CD4-positive, alpha-beta T cell treated with Interferon gamma for 1 hour (primary cell): ENCODE measurements at places on chromosomes 2 and 18.

DNA sequence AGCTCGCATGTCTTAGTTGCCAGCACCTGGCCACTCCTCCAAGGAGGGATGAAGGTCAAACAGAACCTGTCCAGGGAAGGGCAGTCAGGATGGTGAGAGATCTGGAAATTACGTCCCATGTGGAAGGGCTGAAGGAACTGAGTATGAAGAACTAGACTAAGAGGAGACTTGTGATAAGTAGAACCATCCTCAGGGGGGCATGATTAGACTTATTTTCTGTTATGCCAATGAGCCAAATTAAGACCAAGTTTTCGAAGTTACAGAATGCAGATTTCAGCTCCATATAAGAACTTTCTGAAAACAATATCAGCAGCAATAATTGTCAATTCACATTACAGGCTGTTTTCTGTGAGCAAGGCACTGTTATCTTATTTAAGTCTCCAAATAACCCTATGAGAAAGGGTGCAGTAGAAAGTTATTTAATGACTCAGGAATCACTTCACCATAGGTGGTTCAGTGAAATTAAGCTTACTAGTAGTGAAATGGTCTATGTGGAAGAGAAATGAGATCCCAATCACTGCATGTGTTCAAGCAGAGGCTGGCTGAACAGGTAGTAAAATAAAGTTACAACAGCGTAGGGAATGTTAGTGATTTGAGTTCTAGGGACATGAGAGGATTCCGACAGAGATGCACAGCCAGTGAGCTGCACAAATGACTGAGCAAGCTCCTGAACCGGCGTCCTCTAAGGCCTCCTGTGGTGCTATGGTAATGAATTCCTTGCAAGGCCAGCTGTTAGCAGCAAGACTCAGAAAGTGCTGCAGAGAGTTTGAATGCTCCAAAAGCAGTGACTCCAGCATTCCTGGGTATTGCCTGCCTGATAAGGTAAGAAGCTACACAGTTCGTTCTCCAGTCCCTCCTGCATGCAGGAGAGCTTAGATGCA, 4.5 kb upstream of the DYM start:
- no peak for DNase-seq

- no peak for DNase-seq
Measured at GRCh38 chr2:71610671-71611070, 157.3 kb downstream of the DYSF start.

DNA sequence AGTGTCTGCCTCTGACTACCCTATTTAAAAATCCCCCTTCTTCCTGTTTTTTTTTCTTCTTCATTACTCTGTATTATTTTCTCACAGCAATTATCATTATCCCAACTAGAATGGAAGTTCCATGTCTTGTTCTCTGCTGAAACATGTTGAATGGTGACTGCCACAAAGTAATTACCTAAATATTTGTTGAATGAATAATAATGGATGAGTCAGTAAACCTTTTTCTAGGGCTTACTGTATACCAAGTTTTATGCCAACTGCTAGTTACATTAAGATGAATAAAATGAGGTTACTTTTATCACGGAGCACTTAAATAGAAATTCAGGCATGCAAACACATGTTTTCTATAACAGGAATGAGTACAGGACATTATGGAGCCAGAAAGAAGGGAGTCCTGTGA, 490.6 kb downstream of the THSD7B start:
- no peak for DNase-seq

DNA sequence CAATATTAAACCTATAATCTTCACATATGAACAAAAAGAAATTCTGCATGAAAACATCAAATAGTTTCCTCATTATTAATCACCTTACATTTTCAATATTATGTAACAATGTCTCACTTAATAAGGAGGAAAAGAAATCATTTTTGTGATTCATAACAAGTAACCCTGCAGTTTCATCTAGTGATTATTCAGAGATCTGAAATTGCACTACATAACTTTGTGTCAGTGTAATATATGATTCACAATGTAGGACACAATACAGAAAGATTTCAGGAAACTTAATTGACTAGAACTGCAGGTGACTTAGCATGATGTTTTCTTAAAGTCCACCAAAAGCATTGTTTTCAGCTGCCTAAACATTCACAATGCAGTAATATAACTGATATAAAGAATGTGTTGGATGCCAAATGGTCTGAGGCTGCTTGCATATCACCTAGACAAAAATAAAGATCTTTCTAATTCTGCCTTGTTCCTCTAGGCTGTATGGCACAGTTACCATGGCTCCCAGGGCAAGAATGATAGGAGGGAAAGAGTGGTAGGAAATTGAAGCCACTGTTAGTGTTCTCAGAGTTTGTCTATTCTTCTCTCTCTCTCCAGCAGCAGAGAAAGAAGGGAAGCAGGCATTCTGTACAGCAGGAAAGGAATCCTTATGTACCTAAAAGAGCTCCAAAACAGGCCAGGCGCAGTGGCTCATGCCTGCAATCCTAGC, 366.6 kb downstream of the FSIP2 start:
- no peak for DNase-seq

DNA sequence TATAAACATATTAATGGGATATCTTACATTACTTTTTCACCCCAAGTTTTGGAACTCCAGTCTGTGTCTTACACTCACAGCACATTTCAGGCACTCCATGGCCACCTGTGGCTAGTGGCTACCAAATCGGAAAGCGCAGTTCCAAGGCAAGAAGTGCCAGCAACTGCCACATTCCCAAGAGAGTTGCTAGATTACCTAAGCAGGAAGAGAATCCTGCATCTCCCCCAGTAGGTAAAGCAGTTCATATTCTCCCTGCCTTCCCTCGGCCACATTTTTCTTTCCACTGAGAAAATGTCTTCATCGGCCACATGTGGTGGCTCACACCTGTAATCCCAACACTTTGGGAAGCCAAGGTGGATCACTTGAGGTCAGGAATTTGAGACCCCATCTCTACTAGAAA, 62.8 kb downstream of the MEX3C start:
- no peak for DNase-seq

DNA sequence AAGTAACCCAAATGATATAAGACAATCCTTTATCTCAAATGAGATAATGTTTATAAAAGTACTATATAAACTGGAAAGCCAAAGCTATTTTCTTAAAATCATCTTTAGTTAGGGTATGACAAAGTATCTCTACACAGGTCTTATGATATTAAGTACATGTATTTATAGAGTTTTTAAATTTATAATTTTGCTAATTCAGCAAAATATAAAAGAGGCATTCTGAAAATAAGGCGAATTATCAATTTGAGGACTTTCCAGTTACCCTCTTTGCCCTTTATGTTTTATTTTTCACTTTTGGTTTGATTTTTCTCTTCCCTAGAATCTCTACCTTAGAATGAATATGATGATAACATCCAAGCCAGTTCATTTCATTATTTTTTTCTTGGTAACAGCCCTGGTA, 115.2 kb downstream of the ZNF521 start:
- no peak for DNase-seq

GRCh38 chr2:108591163-108591562, 56.9 kb downstream of the LIMS1 start:
- DNase-seq: peak; percentile 65

DNA sequence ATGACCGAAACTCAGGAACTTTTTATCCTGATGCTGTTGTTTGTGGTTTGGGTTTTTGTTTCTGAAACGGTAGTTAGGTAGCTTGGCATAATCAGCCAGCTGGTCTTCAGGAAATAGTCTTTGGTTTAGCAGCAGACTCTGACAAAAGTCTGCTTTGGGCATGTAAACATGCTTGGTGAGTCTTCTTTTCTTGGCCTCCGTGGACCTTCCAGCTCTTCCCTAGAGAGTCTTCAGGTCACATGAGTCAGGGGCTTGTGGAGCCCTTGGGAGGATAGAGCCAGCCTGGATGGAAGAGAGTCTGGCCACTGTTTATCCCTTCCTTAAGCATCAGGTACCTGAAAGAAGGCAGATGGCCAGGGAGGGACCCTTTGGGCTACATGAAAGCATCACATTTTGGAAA, 154.5 kb downstream of the MGAT5 start:
- no peak for DNase-seq

DNA sequence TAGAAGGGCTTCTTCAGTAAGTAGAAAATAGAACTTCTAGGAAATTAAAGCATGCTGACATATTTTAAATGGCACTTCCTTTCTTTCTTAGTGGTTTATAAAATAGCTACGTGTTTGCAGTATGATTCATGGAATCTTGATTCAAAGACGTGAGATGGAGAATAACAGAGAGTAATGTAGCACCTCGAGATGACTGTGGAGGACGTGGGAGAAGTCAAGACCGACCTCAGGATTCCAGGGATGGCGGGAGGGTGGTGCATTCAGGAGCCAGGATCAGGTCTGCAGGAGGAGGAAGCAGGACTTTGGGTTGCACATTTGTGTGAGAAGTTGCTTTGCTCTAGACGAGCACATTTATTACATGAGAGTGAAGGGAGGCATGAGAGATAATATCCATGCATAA, 56.0 kb downstream of the DCDC2C start:
- no peak for DNase-seq
